ENCODE measurements at places on chromosomes 5 and 9. TPM values are rescaled to one million over a fixed set of nuclear protein-coding genes. Genes with fewer than 3 reads are reported as not detected.

TTC23L gene
- total RNA-seq, result not detected

IL33 gene
- 3.1 TPM for total RNA-seq

SPATA31C1 gene
- not detected for total RNA-seq

KCNV2 gene
- total RNA-seq, result not detected

CTXN3 gene
- total RNA-seq, result 0.22 TPM

SCGB3A2 gene
- total RNA-seq, result not detected

GRCh38 chr9:97938081-97938644 lies at the start of gene HEMGN:
Gene HEMGN (minus strand): TSS chr9:97938172. CDS start chr9:97938136, 36 bp downstream.
- no peak within 1 kb of the TSS for H3K4me3 ChIP-seq
- no peaks in the 10 kb centered on the region for H3K4me1 ChIP-seq
- no peak for DNase-seq
- H3K27me3 ChIP-seq, result no peaks in the 10 kb centered on the region
- H3K36me3 ChIP-seq, result no peaks in the 10 kb centered on the region

DNA sequence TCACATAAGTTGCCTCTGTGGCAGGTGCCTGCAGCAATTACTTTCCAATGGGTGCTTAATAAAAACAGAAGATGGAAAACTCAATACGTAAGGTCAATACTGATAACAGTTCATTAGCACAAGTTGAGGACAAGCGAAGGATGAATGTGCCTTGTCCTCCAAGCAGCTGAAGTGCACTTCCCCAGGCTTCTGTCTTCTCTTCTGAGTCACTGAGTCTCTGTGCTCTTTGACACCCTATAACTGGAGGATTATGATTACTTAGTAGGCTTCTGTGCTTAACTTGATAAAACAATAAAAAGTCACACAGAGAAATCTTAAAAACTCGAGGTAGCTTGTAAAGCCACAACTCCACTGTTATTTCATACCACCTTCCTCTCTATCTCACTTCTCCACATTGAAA lies 216.6 kb upstream of the ADCY2 start:
- no peak for DNase-seq
- H3K36me3 ChIP-seq, result no peaks in the 10 kb centered on the region
- H3K4me1 ChIP-seq, result no peaks in the 10 kb centered on the region
- H3K4me3 ChIP-seq, result no peak overlapping the region

DNA sequence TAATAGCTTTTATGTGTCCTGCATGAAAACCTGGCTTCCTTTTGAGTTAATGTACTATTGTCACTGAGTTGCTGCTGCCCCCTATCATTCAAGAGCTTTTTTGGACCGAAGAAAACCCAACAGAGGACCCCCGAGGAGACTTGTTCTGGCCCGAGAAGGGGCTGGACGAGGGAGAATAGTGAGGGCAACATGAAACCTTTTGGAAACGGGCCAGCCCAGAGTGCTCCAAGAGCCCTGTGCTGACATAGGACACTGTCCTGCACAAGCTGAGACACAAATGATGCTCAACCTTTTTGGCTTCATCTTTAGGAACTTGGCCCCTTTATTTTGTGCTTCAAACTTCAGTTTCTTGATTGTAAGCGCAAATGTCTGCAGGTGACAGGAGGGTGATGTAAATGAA lies 4.0 kb upstream of the GADD45G start:
- H3K27ac ChIP-seq, result no peak overlapping the region
- H3K27me3 ChIP-seq, result no peaks in the 10 kb centered on the region
- no peak overlapping the region for H3K4me3 ChIP-seq

- no peak overlapping the region for H3K4me3 ChIP-seq
- H3K27me3 ChIP-seq, result no peaks in the 10 kb centered on the region
- H3K36me3 ChIP-seq, result no peaks in the 10 kb centered on the region
- H3K4me1 ChIP-seq, result no peaks in the 10 kb centered on the region
- H3K27ac ChIP-seq, result no peak overlapping the region
- DNase-seq, result no peak
Observed at GRCh38 chr5:61586096-61587084, 254.3 kb downstream of the ZSWIM6 start.

- H3K36me3 ChIP-seq, result no peaks in the 10 kb centered on the region
- DNase-seq, result peak; percentile 43
- H3K27me3 ChIP-seq, result no peaks in the 10 kb centered on the region
- no peak overlapping the region for H3K27ac ChIP-seq
- peaks cover 16% of the 10 kb centered on the region for H3K4me1 ChIP-seq
- H3K4me3 ChIP-seq, result no peak overlapping the region
Observed at GRCh38 chr9:133532937-133533668, 1.4 kb upstream of the ADAMTSL2 start.

GRCh38 chr5:173670130-173670651 lies 53.7 kb upstream of the BOD1 start:
- no peaks in the 10 kb centered on the region for H3K27me3 ChIP-seq
- H3K4me3 ChIP-seq, result no peak overlapping the region
- no peaks in the 10 kb centered on the region for H3K36me3 ChIP-seq
- no peak for DNase-seq

DNA sequence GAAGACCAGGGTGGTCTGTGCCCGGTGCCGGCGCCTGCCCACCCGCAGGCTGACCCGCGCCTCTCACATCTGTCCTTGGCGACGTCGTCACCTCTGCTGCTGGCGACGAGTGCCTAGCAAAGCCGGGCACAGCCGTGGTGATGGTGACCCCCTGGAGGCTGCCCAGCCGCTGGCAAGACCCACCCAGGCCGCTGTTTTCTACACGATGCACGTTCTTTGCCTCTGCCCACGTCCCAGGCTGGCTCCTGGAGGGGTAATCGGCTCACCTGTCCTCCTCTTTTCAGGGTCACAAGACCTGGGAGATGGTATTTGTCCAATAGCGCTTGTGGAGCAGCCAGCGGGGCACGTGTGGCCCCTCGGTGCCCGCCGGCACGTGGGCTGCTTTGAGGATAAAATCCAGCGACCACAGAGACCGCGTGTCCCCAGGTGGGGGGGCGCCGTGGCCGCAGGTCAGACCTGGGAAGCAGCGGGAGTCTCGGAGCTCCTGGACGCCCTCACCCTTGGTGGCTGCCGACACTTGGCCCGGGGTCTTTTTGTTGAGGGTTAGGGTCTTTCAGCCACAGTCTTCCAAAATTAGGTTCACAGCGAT lies 29.5 kb downstream of the SLC9A3 start:
- no peak overlapping the region for H3K4me3 ChIP-seq
- H3K27ac ChIP-seq, result no peak overlapping the region
- H3K4me1 ChIP-seq, result no peaks in the 10 kb centered on the region
- no peaks in the 10 kb centered on the region for H3K36me3 ChIP-seq
- H3K27me3 ChIP-seq, result peaks cover 50% of the 10 kb centered on the region
- no peak for DNase-seq

GRCh38 chr5:109739741-109740728 lies 50.3 kb downstream of the MAN2A1 start:
- no peak overlapping the region for H3K27ac ChIP-seq
- no peaks in the 10 kb centered on the region for H3K27me3 ChIP-seq
- no peak overlapping the region for H3K4me3 ChIP-seq
- H3K36me3 ChIP-seq, result no peaks in the 10 kb centered on the region

GRCh38 chr5:67520161-67520908 lies 323.7 kb upstream of the CD180 start:
- H3K4me1 ChIP-seq, result no peaks in the 10 kb centered on the region
- no peak for DNase-seq
- H3K4me3 ChIP-seq, result no peak overlapping the region
- H3K27me3 ChIP-seq, result no peaks in the 10 kb centered on the region

GRCh38 chr9:16060436-16061129 lies 507.7 kb downstream of the CCDC171 start:
- no peaks in the 10 kb centered on the region for H3K27me3 ChIP-seq
- H3K27ac ChIP-seq, result no peak overlapping the region
- no peak overlapping the region for H3K4me3 ChIP-seq
- DNase-seq, result no peak
- no peaks in the 10 kb centered on the region for H3K36me3 ChIP-seq

GRCh38 chr9:4862506-4863250 lies 69.9 kb downstream of the RCL1 start:
- H3K4me1 ChIP-seq, result peaks cover 48% of the 10 kb centered on the region
- H3K27ac ChIP-seq, result no peak overlapping the region
- H3K36me3 ChIP-seq, result no peaks in the 10 kb centered on the region
- no peaks in the 10 kb centered on the region for H3K27me3 ChIP-seq

All from gastrocnemius medialis (tissue), 4 donors.